ENCODE measurements at places on chromosomes 5 and 9.
A peak's percentile ranks its signal among the peaks of the same experiment; 100 is the strongest.

- no peak for DNase-seq
Measured at GRCh38 chr5:98309785-98310598, 463.5 kb upstream of the RGMB start.

- no peak for DNase-seq
Measured at GRCh38 chr5:19047277-19047676, 940.7 kb downstream of the CDH18 start.

GRCh38 chr5:24053737-24054136, 546.3 kb downstream of the PRDM9 start:
- DNase-seq = no peak

GRCh38 chr5:151740336-151740942, 18.0 kb downstream of the ATOX1 start:
- DNase-seq = peak; percentile 73

GRCh38 chr9:69036799-69037198, 1.2 kb downstream of the FXN start:
- no peak for DNase-seq

DNA sequence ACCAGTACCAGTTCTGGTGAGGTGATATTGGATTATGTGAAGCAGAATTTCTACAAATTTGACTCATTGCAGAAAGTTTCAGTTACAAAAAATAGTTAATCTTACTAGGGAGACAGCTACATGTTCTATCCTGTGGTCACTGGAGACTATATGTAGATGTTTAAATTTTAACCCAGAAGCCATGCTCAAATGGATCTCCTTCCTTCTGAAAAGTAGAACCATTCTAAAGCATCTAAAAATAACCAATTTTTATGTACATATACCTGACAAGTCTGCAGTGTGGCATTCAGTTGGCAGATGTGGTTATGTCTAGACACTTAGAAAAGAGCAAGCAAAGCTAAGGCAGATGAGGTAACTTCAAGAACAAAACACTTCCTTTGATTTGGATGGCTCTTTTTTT, 65.5 kb upstream of the POU4F3 start:
- DNase-seq = no peak
